ENCODE measurements at places on chromosomes 2 and 18.

DNA sequence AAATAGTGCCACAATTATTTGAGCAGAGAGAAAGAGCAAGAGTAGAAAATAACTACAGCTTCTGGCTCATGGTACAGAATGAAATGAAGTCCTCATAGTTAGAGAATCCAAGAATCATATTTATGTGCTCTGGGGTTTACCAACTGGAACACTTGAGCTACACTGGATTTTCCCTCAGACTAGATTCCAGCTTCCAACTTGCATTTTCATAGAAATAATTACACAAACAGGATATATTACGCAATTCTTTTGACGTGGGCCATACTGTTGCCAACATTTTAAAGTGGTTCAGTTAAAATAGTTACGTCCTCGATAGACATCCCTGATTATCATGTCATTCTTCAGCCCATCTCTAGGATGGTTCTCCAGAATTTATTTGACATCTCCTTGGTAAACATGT lies 129.2 kb downstream of the ETAA1 start:
- no peak for DNase-seq

GRCh38 chr18:64991102-64991501 lies 759.7 kb upstream of the CDH7 start:
- no peak for DNase-seq

- no peak for DNase-seq
Measured at GRCh38 chr2:28062867-28063266, 172.3 kb downstream of the BABAM2 start.

DNA sequence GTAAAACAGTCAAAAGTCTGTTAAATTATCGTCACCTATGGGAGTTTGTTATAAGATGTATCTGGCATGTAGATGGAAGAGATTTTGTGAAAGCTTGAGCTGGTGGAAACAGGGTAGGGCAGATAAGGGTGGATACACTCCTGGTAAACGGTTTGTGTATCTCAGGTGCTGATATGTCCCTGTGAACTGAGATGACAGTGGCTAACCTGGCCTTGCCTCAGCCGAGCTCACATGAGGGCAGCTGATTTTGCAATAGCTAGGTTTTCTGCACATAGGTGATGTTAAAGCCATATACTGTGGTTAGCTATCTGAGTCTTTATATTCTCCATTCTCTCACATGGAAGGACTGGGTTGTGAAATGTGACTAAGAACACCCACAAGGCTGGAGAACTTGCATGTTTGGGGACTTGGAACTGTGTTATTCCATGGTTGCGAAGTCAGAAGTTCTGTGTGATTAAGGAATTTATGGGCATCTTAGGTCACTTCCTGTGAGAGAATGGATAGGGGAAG lies 205.1 kb downstream of the TPGS2 start:
- no peak for DNase-seq

- no peak for DNase-seq
Measured at GRCh38 chr2:229118927-229119326, 152.2 kb downstream of the PID1 start.

DNA sequence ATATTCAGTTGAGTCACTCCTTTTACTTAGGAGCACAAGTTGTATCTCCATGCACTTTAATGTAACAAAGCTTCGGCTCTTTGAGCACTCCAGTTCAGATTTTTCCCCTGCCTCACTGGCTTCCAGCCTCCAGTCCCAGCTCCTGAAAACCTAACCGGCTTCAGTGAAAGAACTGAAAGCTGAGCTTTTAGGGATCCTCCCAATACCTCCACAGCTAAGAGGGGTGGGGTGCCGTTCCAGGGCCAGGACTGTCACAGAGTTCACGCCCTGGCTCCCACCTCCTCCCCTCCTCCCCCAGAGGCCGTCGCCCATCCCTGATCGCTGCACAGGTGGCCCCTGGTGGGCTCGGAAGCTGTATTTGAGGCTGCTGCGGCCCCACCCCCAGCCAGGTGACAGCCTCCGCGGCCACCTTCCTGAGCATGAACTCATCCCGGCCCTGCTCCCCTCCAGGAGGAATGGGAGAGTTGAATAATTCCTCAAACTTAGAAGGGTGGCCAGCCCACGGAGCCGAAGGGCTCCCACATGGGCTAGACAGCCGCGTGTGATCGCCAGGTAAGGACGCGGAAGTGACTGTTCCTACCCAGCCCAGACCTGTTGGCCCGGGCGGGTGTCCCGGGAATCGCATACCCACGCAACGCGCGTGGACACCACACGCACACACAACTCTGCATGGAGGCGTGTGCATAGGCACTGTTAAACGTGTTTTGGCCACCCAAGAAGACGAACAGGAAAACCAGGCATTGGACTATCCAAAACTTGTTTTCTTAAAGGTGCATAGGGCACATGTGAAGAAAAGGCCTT lies 1.8 kb downstream of the MYO5B start:
- DNase-seq = no peak

DNA sequence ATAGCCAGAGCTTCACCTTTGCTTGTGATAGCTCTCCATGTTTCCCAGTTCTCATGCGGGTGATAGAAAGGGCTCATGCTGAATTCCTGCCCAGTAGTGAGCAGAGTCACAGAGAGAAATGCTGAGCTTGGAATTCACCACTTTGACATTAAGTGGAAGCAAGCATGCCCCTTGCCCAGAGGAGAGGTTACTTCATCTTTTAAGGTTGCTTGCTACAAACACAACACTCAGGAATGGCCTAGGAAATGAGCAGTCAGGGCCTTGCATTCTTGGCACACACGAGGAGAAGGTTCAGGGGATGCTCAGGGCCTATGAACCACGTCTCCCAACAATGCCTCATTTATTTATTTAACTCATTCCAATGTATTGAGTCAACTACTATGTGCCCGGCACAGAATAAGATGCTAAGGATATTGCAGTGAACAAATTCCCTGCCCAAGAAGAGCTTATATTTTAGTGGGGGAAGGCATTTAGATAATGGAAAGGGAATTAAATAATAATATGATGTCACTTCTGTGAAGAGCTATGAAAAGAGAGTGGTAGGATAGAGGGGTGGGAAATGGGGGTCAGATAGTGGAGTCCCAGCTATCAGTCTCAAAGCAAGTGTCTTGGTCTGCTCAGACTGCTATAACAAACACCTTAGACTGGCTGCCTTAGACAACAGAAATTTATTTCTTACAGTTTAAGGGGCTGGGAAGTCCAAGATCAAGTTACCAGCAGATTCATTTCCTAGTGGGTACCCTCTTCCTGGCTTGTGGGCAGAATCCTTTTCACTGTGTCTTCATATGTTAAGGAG lies 42.1 kb downstream of the DDX18 start:
- DNase-seq = no peak

DNA sequence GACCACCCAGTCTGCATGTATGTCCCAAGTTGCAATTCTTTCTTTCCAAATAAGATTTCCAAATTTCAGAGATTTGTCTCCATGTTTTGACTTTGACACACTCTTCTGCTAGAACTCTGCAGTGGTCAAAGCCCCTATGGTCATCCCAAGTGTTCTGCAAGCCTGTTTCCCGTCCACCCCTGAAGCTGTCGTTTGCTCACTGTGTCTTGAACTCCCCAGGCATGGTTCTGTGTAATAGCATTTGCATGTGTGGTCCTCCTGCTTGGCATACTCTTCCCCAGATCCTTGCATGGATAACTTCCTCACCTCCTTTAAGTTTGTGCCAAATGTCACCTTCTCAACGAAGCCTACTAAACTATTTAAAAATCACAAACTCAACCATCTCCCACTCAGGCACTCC lies 3.9 kb upstream of the MTLN start:
- DNase-seq = no peak

DNA sequence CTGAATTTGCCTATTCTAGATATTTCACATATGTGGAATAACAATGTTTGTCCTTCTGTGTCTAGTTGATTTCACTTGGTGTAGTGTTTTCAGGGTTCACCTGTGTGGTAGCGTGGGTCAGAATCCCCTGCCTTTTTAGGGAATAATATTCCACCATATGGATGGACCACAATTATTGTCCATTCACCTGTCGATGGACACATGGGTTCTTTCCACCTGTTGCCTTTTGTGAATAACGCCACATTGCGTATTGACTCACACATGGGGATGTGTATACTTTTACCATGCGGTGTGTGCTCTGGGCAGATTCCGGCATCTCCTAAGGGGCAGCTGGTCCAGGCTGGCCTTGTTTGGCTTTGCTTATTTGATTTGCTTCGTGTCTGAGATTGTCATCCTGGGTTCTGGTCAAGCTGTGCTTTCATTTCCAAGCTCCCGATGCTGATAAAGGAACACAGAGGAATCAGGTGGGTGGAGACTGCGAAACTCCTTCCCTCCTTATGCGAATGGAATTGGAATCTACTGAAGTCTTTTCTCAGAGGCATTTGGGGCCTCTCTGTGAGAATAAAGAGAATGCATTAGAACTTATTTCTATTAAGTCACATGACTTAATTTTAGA lies 18.9 kb upstream of the ALLC start:
- no peak for DNase-seq

GRCh38 chr2:69122271-69122670 lies 109.3 kb downstream of the ANTXR1 start:
- no peak for DNase-seq

- DNase-seq = no peak
Measured at GRCh38 chr2:20430035-20430434, 16.8 kb upstream of the RHOB start.

GRCh38 chr2:54830546-54830945 lies 107.1 kb downstream of the EML6 start:
- no peak for DNase-seq

GRCh38 chr2:86634352-86634751 lies 10.7 kb upstream of the RNF103 start:
- DNase-seq = no peak

DNA sequence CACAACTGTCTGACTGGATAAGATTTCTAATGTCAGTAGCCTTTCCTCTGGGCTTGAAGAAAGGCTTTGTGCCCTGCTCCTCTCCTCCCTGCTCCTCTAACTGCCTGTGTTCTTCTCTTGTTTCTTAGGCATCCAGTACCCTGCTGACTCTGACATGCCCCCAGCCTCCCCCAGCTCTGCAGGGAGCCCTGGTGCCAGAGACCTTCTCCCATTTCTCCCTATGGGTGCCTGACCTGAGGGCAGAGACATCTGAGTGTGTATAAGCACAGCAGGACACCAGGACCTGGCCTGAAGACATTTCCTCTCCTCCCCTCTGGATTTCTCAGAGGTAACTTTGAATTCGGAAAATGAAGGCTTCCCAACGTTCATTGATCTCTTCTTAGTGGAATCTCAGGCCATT lies 23.6 kb downstream of the RNF144A start:
- DNase-seq = no peak

- DNase-seq = no peak
Measured at GRCh38 chr18:11163665-11164064, 14.3 kb upstream of the PIEZO2 start.

DNA sequence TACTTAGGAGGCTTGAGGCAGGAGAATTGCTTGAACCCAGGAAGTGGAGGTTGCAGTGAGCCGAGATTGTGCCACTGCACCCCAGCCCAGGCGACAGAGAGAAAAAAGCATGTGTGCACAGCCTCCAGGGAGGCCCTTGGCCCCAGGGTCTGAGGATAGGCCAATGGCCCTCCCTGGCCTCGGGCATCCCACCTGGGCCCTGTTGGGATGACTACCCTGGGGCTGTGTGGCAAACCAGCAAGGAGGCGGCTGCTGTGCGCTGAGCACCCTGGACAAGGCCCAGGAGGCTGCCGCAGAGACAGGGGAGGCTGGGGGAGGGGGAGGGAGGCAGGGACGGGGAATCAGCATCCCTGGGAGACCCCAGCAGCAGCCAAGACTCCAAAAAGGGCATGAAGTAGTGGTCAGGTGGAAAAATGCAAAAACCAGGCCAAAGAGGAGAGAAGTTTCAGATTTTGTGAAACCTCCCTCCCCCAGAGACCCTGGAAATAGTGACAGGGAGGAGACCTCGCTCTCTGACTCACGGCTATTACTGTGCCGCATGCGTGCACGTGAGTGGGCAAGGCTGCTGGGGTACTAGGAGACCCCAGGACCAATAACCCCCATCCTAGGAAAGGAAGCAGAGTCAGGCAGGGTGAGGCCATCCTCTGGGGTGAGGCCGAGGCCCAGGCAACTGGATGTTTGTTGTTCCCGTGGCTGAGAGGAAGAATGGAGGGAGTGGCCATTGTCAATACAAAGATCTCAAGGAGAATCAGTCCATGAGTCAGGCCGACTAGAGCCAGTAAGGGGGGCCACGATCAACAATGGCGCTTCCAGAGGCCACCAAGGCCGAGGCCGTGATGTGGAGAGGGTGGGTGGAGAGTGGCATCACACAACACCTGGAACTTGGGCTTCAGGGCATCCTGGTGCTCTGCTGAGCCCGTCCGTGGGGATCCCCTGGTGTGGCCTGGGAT lies 16.0 kb upstream of the B3GNT7 start:
- DNase-seq = no peak

- DNase-seq = no peak
Measured at GRCh38 chr2:111652681-111653080, 231.3 kb downstream of the ANAPC1 start.

DNA sequence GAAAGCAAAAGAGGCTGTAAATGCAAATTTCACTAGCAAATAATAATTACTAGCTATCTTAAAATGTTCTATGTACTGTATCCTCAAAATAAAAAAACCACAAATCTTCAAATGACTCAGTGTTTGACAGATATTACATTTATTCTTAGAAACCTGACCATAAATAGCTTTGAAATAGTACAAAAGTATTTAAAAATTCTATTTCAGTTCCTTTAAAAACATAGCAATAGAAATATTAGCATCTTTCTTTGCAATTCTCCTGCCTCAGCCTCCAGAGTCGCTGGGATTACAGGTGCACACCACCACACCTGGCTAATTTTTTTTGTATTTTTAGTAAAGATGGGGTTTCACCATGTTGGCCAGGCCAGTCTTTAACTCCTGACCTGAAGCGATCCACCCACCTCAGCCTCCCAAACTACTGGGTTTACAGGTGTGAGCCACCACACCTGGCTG lies 50.6 kb downstream of the MSH6 start:
- DNase-seq = no peak

DNA sequence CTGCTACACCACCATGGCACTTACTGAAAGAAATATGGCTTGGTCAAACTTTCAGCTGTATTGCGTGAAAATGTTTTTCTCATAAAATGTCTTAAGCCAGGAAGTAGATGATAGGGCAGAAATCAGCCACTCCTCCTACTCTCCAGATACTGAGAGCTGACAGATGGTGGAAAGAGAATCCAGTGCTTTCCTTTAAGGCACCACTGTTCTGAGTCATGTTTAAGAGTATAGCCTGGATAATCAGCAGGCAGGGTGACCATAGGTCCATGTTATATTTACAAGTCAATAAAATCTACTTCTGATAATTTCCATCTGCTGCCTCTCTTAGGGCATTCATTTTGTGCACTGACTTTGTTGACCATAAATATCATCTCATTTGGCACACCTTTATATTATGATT lies 21.9 kb downstream of the ARPC2 start:
- DNase-seq = no peak

DNA sequence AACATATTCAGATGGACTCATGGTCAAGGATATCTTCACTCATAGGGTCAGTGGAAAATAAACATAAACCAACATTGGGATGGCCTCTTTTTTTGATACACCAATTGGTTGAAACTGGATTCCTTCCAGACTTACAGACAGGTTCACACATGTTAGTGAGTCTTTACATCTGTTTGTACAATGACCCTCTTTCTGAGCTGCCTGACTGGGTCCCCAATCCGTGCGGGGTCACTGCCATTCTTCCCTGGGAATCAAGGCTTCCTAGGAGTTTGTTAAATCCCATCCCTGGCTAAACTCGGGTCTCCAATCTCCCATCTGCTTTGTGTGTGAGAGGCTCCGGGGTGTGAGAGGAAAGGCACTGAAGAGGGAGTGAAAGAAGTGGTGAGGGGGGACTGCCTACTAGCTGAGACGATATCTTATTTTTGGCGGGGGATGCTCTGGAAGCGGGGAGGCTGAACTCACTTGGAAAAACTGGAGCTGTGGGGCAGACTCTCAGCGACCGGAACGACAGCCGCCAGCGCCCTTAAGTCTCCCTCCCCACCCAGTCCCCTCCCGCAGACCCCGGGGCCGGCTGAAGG lies 487 bp downstream of the STARD6 start:
- DNase-seq = no peak
